ENCODE measurements at places on chromosomes 12 and 14.

GRCh38 chr14:89231426-89232113 is 185.5 kb downstream of the FOXN3 start:
- DNase-seq: no peak

GRCh38 chr12:125470838-125471783 is 405.9 kb downstream of the AACS start:
- no peak for DNase-seq

- peak; percentile 37 for DNase-seq
These were observed 46.2 kb downstream of the BCAT1 start for GRCh38 chr12:24902511-24903328.

DNA sequence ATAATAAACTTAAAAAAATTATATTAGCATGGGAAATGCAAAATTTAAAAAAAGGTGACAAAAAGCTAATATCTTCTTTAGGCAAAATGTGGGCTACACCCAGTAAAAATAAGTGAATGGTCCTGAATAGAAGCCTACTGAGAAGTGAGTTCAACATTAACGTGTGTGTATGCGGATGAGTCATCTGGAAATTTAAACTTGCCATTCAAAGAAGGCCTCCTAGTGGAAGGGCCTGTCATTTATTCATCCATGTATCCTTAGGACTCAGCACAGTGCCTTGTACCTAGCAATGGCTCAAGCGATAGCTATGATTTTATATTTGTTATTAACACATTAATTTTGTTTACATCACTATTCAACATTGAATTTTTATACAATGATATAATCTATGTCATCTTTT is 226.2 kb downstream of the NUBPL start:
- DNase-seq: no peak

- DNase-seq: no peak
These were observed 40.3 kb downstream of the CIT start for GRCh38 chr12:119836781-119837180.

DNA sequence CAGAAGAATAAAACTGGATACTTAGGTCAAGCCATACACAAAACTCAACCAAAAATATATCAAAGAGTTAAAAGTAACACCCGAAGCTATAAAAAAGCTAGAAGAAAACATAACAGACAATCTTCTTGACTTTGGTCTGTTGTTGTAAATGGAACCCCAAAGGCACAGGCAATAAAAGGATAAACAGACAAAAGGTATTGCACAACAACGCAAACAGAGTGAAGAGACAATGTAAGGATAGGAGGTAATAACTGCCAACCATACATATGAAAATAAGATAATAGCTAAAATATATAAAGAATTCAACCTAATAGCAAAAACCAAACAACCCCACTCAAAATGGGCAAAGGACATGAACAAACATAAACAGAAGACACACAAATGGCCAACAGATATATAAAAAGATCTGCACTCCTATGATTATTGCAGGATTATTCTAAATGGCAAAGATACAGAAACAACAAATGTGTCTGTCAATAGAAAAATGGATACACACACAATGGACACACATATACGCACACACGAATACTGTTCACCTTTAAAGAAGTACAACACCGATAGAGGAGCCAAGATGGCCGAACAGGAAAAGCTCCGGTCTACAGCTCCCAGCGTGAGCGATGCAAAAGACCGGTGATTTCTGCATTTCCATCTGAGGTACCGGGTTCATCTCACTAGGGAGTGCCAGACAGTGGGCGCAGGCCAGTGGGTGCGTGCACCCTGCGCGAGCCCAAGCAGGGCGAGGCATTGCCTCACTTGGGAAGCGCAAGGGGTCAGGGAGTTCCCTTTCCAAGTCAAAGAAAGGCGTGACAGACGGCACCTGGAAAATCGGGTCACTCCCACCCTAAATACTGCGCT is 1137.1 kb downstream of the FSCB start:
- DNase-seq: no peak

- DNase-seq: no peak
These were observed 17.6 kb downstream of the PNP start for GRCh38 chr14:20486684-20487395.

- DNase-seq: no peak
These were observed 13.5 kb upstream of the MYH6 start for GRCh38 chr14:23421594-23421993.

DNA sequence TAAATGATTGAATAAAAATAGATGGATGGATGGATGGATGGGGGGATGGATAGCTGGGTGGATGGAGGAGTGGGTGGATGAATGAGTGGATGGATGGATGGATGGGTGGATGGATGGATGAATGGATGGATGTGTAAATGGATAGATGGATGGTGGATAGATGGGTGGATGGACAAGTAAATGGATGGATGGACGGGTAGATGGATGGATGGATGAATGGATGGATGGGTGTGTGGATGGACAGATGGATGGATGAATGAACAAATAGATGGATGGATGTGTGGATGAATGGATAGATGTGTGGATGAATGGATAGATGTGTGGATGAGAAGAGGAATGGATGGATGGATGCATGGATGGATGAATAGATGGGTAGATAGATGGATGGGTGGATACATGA is 490.8 kb downstream of the VRK1 start:
- no peak for DNase-seq

DNA sequence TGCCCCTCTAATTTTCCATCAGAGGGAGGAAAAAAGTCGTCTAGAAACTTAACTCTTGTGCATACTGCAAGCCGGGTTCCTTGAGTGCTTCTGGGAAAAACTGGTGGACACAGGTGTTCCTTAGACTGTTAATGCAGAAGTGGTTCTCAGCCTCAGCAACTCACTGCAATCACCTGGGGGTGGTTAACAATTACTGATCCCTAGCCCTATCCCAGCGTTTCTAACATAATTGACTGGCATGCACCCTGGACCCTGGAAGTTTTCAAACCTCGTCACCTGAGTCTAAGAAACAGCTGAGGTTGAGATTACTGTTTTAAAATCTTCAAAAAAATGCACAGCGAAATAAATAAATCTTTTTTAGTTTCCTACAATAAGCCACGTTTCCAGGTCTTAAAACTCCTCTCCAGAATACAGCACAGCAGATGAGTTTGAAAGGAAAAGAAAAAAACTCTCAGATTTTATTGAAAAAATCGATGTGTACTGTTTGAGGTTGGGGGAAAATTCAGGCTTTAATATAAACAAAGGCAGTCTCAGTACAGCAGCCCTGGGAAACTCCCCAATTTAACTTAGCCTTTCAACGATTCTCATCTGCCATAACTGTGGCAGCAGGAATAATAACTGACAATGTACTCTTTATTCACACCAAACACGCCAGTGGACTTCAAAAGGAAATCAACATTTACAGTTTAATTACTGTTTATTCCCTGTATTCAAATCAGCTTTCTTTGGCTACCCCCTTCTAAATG is 45.4 kb downstream of the PHLDA1 start:
- no peak for DNase-seq

DNA sequence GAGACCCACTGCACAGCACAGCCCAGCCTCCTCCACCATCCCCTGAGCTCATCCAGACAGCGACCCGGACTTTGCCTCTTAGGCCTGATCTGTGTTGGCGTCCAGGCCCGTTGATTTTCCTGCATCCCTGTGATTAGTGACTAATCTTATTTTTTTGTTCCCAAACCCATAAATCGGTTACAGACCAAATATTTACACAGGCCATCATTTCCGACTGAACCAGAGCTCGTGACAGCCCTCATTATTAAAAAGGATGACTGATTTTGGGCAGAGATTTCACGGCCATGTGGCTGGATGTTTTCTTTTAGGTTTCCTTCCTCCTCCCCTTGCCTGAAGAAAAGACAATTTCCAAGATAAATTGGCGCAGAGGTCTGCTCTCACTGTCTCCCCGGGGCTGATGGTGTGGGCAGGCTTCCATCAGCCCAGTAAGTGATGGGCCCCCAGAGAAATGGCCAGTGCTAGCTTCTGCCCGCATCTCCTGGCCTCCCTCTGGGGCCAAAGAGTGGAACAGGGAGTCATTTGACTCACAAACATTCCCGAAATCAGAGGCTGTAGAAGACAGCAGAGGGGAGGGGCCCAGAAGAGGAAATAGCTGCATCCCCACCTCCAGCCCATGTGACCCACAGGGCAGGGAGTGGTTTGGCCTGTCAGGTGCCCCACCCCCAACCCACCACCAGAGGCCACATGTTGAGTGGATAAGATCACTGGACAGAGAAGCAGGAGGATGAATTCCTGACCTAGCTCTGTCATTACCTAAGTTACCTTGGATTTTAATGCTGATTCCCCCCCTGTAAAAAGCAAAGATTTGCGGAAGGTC is 283.5 kb downstream of the KSR2 start:
- DNase-seq: peak; percentile 58

DNA sequence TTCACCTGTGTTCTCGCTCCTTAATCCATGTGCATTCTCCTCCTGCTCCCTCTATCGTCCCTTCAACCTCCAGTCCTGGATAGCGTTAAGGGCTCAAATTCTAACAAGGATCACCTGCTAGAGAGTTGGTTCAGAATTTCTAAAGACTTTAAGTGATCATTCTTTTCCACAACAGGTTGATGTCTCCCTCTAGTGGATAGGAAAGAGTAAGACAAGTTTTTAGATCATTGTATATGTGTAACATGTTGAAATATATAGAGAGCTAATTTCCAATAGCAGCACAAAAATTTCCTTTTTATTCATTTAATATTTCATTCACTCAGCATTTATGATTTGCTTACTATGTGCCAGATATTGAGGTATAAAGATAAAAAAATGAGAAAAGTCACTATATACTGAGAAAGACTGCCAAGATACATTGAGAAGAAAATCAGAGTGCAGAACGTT is 9.3 kb upstream of the ESR2 start:
- DNase-seq: no peak

DNA sequence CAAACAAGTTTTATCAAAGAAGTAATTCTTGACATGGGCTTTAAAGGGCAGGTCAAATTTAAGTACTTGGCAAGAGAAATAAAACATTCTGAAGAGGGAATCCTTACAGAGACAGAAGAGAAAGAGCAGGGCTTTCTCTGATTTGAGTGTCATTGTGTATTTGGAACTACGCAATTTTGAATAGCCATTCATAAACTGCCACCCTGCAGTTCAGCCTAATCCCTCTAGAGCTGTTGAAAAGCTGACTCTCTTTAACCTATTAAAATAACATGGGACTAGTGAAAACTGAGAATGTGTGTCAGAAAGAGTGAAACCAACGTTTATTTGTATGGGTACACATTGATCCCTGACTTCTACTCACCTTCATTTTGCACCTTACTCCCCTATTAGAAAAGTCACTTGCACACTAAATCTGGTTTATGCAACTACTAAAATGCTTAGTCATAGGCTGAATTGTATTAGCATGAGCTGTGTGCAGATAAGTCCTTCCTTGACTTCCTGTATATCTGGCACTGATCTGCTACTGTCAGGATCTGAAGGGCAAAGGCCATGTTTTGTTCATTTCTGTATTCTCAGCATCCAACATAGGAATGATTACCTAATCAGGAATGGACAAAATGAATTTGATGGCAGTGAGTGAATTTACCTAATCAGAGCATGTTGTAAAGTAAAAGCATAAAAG is 458.9 kb downstream of the NOVA1 start:
- DNase-seq: no peak

DNA sequence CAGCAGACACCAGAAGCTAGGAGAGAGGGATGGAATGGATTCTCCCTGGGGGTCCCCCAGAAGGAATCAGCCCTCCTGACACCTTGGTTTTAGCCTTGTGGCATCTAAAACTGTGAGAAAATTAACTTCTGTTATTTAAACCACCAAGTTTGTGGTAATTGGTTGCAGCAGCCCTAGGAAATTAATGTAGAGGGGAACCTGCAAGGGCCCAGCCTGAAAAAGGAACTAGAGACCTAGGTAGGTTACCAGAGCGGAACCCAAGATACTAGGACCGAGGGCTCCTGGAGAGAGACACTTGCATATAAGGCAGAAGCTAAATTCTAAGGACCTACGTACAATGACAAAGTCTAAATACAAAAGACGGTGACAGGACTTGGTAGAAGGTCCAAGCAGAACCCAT is 8.1 kb upstream of the DENND5B start:
- DNase-seq: no peak

GRCh38 chr12:121939992-121940766 is 21.8 kb downstream of the CFAP251 start:
- DNase-seq: no peak

DNA sequence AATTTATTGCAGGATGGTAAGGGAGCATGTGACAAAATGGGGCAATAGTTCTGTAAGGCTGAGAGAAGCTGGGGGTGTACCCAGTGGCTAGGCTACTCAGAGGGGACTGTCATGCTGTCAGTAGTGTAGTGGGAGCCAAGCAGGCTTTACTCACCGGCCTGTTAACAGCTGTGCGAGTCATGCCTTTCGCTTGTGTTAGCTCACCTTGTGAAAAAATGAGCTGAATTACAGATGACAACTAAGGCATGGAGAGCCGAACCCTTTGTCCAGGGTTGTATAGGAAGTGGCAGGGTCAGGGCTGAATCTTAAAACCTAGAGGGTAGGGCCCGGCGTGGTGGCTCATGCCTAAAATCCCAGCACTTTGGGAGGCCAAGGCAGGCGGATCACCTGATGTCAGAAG is 37.9 kb downstream of the SH2B3 start:
- DNase-seq: no peak

- no peak for DNase-seq
These were observed 14.4 kb upstream of the SERPINA10 start for GRCh38 chr14:94307410-94307992.

- no peak for DNase-seq
These were observed 1.8 kb upstream of the DDX47 start for GRCh38 chr12:12811343-12811742.

GRCh38 chr12:91316907-91317269 is 134.3 kb upstream of the DCN start:
- no peak for DNase-seq

DNA sequence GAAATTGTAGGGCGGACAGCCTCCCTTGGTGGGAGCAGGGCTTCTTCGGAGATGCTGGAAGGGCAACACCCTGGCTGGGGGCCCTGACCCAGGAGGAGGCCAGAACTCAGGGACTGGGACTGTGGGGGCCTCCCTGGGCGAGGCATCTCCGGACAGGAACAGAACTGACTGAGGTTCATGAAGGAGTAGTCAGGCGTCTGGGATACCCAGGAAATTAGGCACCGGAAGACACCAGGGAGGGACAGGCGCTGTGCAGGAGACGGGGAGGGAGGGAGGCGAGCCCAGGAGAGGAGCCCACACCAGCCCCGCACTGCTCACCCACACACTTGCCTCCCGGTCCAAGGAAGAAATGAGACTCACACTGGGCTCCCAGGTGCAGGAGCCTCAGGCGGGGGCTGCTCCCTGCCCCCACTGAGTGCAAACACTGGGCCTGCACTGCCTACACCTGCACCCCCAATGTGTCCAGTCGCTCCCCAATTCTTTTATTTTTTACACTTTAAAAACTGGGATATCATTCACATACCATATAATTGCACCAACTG is 262.6 kb upstream of the SFSWAP start:
- DNase-seq: no peak

All from femur (tissue), 1 donor.